ENCODE measurements at places on chromosomes 7 and 10. TPM values are rescaled to one million over a fixed set of nuclear protein-coding genes. Genes with fewer than 3 reads are reported as not detected.

The RBM20 gene
- total RNA-seq, result 23.0 TPM

The AKR1D1 gene
- 0.28 TPM for total RNA-seq

The CYP2W1 gene
- total RNA-seq, result 3.4 TPM

The LAMB4 gene
- total RNA-seq, result not detected

The NUTM2A gene
- total RNA-seq, result 3.0 TPM

The DCLRE1A gene
- 6.6 TPM for total RNA-seq

The NUTM2E gene
- total RNA-seq, result not detected

The ASAH2B gene
- 3.4 TPM for total RNA-seq

The AGAP9 gene
- 14.9 TPM for total RNA-seq

The INMT gene
- total RNA-seq, result 2.6 TPM
